ENCODE measurements at places on chromosomes 4 and X.

DNA sequence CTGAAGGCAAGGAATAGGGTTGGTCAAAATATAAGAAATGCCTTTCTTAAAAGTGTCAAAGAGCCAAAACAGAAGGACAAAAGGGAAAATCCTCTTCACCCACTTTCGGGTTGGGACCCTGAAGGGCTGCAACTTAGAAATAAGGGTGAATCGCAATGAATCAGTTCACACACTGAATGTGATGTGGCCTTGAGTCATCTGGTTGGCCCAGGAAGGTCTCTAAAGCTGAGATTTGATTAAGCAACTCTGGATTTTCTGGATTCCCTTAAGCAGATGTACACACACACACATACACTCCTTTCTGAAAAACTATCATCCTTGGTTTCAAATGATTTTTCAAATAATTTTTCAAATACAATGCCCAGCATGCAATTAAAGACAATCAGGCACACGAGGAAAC is 13.1 kb downstream of the TAB3 start:
- no peak for DNase-seq

- no peak for DNase-seq
Observed at GRCh38 chr4:6465955-6466354, 6.5 kb downstream of the PPP2R2C start.

- no peak for DNase-seq
Observed at GRCh38 chr4:15003891-15004738, 1.8 kb downstream of the CPEB2 start.

DNA sequence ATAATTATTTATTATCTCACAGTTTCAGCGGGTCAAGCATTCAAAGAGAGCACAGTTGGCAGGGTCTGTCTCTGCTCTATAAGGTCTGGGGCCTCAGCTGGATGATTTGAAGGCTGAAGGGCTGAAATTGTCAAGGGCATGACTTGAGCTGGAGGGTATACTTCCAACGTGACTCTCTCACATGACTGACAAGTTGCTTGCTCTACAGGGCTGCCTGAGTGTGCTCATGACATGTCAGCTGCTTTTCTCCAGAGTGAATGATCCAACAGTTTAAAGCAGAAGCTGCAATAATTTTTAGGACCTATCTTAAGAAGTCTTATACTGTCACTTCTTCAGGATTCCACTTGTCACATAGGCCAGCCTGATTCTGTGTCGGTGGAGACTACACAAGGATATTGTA is 51.2 kb downstream of the TIGD2 start:
- no peak for DNase-seq

DNA sequence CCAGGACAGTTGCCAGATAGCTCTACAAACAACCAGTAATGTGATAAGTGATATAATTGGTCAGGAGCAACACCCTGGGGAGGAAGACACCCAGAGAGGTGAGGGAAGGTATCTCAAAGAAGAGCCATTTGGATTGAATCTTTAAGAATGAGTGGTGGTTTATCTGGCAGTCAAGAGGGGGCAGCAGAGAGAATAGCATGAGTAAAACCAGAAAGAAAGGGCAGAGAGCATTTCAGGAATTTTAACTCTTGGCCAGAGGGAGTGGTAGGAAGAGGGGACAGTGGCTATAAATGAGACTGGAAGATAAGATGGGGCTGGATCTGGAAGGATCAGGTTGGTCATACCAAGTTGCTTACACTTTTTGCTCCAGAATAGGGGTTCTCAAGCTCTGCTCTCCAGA is 5.9 kb upstream of the SEPTIN6 start:
- DNase-seq = no peak

DNA sequence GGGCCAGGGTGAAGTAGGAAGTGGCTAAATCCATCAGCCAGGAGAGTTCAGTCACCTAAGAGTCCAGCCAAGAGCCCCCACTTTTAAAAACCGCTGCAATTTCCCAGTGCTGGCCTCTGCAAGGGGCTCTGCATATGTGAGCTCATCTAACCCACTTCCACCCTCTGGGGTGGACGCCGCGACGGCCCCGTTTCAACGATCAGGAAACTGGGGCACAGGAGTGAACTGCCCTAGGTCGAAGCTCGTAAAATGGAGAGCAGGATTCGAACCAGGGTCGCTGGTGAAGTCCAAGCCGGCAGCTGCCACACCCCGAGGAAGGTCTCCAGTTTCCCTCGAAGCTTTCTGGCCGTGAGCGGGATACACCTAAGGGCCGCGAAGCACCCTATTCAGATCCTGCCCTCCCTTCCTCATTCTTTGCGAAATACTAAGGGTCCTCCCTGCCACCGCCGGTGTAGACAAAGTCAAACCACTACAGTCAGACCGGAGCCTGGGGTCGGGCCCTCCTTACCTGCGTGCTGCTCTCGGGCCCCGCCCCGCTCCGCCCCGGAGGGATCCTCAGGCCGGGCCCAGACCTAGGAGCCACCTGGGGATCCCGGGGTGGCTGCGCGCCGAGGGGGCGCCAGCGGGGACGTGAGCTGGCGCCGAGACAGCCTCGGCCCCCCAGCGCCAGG is 446 bp downstream of the EVC2 start:
- no peak for DNase-seq

- no peak for DNase-seq
Observed at GRCh38 chr4:36716874-36717273, 435.5 kb downstream of the DTHD1 start.

DNA sequence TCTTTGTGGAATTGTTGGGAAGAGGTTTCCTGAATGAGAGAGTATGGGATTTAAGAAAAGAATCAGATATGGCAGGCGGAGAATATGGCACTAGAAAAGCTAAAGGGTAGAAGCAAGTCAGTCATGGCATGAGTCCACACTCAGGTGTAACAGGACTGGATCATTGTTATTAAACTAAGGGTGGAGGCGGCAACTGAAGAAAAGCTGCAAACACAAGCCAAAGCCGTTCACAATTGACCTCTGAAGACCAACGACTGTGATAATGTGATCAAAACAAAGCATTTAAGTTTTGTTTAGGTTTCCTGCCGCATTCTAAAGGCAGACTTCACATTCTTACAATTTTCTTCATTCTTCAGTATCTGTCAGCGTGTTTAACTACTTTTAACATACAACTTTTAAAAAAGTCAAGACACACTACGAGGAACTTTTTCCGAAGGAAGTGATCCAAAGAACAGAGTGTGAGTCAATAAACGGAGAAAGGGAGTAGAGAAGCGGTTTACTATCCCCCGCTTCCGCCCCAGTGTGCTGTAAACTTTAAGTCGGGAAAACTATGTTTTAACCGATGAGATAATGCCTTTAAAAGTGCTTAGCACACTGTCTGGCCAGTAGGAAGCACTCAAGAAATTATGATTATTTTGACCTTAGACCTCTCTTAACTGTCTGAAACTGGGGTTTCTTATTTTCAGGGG is 909 bp upstream of the SLAIN2 start:
- no peak for DNase-seq

DNA sequence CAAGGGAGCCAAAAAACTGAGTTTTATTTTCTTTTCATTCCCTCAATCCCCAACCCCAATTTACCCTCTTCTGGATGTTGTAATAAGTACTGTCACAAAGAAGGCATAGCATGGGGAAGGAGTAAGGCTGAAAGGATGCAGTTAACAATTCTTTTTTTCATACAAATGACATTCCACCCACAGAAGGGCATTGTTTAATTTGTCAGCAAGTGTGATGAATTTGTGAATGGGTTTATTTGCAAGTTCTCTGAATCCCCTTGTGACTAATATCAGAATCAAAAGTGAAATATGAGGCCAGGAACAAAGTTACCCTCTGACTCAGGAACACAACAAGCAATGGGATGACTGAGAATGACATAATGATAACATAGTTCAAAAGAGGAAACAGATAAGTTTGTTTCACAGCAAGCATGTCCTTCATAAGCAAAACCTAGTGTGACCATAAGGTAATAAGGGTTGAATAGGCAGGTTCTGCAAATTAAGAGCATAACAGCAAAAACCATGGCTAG is 2.1 kb downstream of the GEMIN8 start:
- DNase-seq = no peak

- DNase-seq = no peak
Observed at GRCh38 chrX:70554081-70554480, 109.4 kb downstream of the DLG3 start.

DNA sequence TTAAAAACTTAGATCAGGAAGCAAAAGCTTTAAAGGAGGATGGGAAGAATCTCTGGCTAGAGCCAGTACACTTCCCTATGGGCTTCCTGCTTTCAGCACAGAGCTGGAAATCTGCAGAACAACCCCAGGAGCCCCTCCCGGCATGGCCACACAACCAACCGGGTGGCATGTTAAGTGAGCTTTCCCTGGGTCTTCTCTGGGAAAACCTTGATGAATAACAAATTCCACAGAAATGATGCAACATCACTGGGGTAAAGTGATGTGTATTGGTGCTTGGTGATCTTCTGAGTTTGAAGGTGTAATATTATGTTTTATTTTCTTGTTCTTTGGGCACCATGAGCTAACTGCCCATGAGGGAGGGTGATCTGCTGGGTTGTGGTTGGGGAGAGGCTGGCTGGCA is 22.1 kb downstream of the NHS start:
- DNase-seq = no peak

DNA sequence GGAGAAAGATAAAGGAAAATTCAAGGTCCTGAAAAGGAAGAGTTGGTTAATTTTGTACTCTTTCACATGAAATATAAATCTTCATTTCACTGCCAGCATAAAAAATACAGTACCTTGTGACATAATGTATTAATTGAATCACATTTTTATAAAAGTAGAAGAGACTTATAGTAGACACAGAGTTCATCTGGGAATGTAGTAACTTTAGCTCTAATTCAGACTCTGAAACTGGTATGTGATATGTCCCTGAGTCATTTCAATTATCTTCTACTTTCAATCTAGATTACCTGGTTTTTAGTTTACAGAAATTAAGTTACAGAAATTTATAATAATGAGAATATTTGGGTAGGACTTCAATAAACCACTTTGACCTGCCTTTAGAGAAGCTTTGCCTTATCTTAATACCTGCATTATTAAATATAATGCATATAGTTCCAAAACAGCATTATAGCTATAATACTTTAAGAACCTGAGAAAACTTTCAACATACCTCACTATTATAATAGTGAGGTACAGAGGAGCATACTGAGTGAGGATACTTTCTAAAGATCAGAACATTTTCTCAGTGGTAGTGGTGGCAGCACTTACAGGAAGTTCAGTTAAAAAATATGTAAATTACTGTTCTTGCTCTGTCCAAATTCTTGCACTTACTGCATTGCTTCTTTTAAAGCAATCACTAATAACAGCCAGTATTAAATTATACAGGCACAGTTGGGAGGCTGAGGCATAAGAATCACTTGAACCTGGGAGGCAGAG is 11.2 kb downstream of the NEK1 start:
- no peak for DNase-seq

GRCh38 chr4:60682901-60683300 is 517.2 kb upstream of the ADGRL3 start:
- DNase-seq = no peak

GRCh38 chr4:185112104-185112503 is 31.0 kb upstream of the SLC25A4 start:
- no peak for DNase-seq

DNA sequence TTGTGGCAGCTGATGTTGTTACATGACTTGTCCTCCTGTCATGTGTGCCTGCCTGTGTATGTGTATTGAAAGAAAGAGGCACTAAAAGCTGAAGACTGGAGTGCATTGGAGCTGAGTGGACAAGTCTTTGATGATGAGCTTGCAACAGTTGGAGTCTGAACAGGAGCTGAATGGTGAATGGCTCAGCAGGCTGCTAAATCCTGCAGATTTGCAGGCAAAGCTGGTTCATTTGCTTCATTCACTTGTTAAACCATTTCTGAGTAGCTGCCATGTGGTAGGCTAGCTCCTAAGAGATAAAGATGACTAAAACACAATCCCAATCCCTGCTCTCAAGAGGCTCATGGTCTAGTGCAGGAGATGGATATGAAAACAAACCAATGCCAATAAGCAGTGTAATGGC is 217.3 kb downstream of the CHRDL1 start:
- DNase-seq = no peak

DNA sequence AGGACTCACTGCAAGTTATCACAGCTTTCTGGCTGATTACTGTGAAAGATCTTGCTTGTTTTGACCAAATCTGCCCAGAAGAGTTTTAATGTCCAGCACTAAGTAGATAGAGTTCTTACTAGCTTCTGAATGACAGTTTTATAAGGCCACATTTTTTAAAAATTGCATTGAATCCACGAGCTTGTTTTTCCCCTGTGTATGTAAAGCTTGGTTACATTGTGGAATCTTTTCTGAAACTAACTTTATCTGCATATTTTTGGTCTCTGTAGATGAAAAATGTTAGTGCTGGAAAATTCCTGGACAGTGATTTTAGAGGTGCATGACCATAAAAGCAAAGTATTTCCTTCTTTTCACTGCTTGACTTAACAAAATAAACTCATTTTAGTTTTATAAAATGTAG is 650.3 kb upstream of the FAM241A start:
- no peak for DNase-seq

DNA sequence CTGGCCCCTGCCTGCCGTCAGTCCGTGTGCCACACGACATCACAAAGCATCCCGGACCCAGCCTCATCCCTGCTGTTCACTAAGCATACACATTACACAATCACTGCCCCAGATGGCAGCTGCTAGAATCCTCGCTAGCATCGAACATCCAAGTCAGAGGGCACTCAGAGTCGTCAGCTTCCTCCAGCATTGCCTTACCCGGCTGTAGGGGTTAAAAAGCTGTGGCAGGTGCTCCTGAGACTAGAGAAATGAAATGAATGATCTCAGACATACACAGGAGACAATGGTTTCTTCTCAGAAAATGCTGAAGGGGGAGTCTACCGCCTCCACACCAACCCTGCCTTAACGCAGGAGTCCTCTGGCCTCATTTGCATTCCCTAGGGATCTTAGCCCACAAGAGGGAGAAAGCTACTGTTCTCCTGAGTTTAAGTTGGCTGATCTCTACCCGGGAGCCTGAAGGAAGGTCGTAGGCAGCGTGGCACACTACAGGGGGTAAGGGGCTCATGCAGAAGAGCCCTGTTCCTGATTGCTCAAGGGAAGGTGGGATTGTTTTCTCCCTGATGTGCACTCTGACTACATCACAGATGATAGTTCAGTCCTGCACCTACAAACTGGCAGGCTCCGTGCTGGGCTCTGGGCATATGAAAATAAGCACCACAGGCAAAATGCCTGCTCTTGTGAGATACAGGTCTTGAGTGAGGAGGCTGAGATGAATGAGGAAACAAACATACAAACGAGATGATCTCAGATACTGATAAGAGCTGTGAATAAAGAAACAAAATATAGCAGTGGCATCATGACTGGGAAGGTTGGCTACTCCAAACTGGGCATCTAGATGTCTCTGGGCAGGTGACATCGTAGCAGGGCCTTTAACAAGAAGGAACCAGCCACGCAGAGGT is 2.6 kb upstream of the KIAA0232 start:
- DNase-seq = no peak

DNA sequence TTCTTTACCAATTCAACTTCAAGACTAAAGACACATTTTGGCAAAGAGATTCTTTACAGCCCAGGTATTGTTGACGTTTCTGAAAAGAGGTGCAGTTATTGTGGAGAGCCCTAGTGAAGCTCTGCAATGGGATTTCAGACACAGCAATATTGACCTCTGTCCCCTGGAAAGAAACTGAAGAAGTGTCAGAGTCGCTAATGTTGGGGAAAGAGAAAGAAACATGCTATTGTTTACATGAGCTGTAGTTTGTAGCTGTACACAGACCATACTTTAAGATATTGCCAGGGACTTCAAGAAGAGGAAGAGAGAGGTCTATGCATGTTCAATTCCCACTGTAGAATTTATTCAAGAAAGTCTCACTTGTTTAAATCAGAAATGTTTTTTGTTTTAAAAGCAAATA is 497.3 kb upstream of the BOD1L1 start:
- DNase-seq = no peak
